ENCODE measurements at places on chromosomes 5 and 9.

GRCh38 chr5:35308421-35308820, 78.1 kb upstream of the PRLR start:
- DNase-seq = no peak

DNA sequence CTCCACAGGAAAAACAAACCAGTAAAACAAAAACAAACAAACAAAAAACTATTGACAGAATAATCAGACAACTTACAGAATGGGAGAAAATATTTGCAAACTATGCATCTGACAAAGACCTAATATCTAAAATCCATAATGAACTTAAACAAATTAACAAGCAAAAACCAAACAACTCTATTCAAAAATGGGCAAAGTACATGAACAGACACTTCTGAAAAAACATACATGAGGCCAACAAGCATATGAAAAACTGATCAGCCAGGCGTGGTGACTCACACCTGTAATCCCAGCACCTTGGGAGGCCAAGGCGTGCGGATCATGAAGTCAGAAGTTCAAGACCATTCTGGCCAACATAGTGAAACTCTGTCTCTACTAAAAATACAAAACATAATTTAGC, 60.1 kb downstream of the KCNV2 start:
- DNase-seq = no peak

- no peak for DNase-seq
These were observed 87.5 kb downstream of the SLIT3 start for GRCh38 chr5:169213479-169213878.

DNA sequence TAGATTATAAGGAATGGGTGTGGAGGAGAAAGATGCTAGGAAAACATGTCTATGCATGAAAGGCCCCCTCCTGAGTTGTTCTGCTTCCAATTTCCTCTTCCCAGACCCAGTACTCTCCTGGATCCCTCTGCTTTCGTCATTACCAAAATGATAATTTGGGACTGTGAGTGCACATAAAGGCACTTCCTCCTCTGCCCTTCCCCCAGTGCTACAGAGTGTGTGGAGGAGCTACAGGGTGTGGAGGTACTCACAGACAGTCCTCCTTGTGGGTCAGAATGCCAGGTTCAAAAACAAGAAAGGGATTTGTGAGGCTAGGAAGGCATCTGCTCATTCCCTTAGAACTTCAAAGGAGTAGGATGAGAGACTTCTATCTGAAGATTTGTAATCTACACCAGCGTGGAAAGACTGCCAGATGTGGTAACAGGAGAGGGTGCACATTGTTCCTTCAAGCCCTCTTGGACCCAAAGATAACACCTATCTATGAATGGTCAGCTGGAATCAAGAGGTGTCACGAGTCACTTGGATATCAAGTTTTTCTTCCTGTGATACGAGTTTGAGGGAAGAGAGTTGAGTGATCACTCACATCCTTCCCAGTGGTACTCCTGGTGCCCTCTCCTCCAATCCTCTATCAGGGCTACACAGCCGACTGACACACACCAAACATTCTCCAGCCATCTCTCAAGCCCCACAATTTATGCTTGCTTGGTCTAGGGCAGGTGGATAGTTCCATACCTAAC, 201.1 kb downstream of the EPB41L4A start:
- DNase-seq = no peak

DNA sequence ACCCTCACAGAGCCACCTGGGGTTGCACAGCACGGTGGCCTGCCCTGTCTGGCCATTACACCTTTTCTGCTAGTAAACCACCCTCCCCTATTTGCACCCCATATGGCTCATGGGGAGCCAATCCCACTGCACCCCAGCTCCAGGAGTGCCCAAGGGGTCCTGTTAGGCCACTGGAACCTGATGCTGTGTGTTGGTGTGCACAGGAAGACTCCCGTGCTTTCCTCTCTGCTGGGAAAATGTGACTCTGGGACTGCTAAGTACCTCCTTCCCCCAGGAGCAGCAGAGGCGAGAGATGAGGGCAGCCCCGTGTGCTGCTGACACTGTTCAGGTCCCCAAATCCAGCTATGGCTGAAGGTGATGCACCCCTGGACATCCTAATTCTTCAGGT, 126.3 kb downstream of the ADAMTS2 start:
- no peak for DNase-seq

GRCh38 chr5:124719113-124719967, 27.1 kb downstream of the ZNF608 start:
- no peak for DNase-seq

DNA sequence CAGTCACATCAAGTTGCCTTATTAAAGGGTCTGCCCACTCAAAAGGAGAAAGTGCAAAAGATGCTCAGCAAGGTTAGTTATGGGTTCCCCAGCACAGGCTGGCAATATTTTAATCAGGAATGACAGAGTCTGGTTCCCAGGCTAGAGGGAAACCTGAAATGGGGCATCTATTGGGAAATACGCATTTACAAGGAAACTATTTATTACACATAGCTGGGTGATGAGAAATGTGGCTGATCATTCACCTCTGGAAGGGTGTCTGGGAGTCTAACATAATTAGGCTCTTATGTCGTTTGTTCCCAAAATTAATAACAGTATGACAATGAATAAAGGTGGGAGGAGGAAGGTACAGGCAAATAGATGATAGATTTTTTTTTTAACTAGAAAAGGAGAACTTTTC, 314.7 kb downstream of the ENC1 start:
- no peak for DNase-seq

DNA sequence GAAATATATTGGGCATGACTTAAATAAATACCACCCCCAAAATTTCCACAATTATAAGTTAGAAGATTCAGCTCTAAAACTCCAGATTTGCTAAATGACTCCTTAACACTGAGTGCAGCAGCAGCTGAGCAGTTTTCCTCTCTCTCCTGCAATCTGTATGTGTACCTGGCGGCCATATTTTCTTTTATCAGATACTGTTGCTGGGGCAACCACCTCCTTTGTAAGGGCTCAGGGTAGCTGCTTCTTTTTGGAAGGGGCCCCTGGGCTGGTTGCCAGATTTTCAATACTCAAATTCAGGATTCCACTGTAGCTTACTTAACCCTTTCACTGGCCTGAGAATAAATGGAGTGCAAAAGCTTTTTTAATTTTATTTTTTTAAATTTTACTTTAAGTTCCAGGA, 197.0 kb downstream of the TAF11L14 start:
- DNase-seq = no peak

GRCh38 chr5:173456751-173457171, 128.5 kb upstream of the STC2 start:
- no peak for DNase-seq

GRCh38 chr5:73435759-73436534, 12.6 kb downstream of the FOXD1 start:
- DNase-seq = no peak

Measured in stimulated activated CD8-positive, alpha-beta memory T cell treated with anti-CD3 and anti-CD28 coated beads, Interleukin-15, amount 100 ng/mL, for 4 hours (primary cell).